ENCODE measurements at places on chromosomes 5 and 9.

DNA sequence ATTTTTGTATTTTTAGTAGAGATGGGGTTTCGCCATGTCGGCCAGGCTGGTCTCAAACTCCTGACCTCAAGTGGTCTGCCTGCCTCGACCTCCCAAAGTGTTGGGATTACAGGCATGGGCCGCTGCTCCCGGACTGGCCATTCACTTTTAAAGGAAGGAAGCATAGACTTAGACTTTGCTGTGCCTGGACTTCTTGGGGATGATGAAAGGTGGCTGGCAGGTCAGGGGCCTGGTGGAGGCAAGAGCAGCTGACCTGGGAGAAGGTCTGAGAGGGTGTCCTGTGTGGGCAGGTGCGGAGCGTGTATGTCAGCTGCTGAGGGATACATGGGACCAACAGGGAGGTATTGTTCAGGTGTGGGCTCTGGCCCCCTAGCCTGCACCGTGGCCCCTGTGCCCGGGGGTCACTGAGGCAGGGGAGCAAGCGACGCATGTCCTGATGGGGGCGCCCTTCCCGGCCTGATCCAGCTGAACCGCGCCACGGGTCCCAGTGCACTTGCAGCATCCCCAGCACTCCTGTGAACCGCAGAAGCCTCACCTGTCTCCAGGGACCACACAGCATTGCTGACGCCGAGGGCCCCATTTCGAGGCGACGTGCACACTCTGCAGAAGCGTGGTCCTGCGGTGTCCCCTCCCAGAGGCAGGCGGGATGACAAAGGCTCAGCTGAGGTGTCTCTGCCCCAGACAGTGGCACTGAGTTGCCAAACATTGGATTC lies 23.1 kb downstream of the NDUFS6 start:
- no peak for DNase-seq

- DNase-seq, result no peak
Measured at GRCh38 chr5:115543365-115544042, 1.1 kb downstream of the FEM1C start.

GRCh38 chr9:20320921-20321320 lies 301.4 kb downstream of the MLLT3 start:
- no peak for DNase-seq

DNA sequence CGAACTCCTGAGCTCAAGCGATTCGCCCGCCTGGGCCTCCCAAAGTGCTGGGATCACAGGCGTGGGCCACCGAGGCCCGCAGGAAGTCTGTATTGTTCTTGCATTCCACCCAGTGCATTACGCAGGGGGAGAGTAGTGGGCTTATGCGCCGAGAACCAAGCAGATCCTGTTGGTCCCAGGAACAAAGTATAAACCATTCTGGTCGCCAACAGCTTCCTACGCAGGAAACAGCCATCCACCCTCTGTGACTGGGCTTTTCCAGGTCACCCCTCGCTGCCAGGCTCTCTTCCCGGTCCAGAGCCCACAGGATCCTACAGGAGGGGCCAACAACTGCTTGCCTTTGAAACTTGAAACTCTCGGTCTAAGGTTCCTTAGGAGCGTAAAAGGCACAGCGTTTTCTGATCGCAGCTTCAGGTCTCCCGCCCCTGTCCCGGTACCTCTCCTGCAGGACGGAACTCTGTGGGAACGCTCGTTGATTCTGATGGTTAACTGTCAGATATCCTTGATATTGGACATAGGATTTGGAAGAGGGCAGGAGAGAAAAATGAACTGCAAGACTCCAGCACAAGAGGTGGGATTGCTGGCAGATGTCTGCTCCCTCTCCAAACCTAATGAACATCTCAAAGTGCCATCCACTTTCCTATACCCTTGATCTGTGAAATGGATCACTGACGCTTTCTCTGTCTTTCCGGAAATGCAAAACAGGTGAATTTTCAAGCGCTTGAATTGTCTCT lies 4.2 kb upstream of the ANXA2R start:
- no peak for DNase-seq

GRCh38 chr5:51384281-51384840 lies 1.1 kb downstream of the ISL1 start:
- DNase-seq, result no peak

DNA sequence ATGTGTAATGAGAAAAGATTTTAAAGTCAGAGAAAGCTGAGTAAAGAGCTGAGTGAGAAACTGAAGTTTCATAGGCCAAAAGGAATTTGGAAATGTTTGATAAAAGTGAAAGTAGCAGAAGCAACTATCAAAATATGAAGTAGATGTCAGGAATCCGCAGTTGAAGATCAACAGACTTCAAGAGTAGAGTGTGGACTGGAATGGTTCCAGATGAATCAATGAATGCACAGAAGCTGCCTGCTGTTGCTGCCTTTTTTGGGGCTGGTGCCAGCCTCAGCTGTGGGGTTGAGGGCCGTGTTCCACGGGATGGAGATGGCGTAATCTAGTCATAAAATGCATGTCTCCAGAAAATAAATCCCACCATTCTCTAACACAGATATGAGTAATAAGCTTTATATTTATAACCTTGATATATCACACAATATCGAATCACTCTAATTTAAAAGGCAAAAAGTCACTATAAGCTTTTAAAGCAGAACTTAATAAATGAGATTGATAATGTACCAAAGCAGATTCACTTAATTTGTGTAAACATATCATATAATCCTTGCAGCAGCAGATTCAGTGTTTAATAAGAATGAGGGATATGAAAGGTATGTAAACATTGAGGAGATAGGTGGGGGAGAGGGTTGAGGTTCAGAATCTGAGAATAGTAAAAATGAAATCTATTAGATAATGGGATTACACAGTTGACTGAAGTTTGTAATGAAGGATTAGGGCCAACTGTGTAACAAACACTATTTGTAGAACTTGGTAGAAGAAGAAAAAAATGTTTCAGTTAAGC lies 652.3 kb upstream of the FTMT start:
- DNase-seq, result peak; percentile 20

DNA sequence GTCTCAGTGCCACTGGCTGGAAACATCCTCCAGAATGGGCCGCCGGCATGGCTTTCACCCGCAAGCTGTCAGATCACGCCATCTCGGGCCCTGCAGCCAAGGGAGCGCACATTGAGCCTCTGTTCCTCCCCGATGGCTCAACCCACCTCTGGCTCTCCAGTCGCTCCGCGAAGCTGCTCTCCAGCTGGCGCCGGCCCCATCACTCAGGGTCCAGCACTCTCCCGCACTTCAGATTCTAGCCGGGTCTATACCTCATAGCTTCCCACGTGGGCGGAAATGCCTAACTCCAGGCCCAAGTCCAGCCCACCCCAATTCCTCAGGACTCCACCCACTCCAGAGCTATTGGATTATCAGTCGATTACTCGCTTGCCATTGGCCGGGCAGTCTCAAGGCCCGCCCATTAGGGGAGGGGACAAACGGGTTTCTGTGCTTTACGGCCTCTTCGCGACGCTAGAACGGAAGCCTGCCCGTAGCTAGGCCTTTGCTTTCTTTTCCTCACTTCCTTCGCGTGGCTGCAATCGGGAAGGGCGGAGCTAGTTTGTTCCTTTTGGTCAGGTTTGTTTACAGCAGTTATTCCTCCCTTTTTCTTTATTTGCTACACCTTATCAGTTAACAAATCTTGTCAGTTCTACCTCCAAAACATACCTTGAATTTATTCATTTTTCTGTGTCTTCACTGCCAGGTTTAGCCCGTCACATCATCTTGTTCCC lies at the start of gene NOL6:
Gene NOL6, minus strand, starts transcription at position 282 of the 710 bp plus-strand sequence. Its CDS starts 82 bp downstream, at position 200.
- peak; percentile 96 for DNase-seq

DNA sequence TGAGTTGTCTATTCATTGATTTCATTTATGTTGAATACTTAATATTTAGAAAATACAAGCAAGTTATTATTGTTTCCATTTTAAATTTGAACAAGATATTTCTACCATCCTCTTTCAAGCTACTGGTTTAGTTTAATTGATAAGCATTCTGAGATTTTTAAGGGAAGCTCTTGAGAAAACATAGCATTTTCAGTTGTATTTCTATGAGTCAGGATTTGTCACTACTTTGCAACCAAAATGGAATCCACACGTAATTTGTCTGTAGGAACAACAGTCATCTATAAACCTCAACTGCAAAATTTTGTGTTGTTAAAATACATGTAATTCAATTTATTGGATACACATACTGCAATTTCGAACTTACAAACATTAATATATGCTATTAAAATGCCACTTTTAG lies 74.0 kb downstream of the PRR16 start:
- DNase-seq, result peak; percentile 77

DNA sequence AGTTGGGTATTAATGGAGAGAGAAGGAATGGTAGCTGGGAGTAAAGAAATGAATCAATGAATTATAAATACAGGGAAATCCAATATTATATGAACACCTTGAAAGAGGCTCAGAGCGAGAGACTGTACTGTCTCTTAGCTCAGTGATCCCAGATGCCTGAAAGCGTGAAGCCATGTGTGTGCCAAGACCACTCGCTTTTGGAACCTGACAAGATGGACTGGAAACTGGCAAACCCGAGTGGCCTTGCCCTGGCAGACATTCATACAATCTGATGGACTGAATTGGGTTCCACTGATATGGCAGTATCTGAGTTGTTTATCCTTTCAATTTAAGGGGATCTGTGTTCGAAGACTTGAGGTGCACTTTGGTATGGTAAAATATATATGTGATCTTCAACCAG lies 170.3 kb downstream of the ERCC6L2 start:
- DNase-seq, result no peak

GRCh38 chr9:107751567-107752210 lies 262.1 kb upstream of the KLF4 start:
- DNase-seq, result no peak

DNA sequence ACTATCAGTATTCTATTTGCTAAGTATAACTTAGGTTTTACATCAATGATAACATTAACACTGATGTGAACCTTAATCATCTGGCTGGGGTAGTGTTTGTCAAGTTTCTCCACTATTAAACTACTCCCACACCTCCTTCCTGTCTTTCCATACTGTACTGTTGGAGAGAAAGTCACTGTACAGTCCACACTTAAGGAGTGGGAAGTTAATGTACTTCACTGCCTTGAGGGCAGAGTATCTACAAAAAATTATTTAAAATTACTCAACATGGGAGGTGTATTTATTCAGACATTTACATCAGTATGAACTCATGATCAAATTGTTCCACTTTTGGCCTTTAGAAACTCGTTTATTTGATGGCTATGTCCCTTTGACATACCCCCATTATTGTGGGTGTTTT lies 11.9 kb downstream of the UHRF2 start:
- no peak for DNase-seq

DNA sequence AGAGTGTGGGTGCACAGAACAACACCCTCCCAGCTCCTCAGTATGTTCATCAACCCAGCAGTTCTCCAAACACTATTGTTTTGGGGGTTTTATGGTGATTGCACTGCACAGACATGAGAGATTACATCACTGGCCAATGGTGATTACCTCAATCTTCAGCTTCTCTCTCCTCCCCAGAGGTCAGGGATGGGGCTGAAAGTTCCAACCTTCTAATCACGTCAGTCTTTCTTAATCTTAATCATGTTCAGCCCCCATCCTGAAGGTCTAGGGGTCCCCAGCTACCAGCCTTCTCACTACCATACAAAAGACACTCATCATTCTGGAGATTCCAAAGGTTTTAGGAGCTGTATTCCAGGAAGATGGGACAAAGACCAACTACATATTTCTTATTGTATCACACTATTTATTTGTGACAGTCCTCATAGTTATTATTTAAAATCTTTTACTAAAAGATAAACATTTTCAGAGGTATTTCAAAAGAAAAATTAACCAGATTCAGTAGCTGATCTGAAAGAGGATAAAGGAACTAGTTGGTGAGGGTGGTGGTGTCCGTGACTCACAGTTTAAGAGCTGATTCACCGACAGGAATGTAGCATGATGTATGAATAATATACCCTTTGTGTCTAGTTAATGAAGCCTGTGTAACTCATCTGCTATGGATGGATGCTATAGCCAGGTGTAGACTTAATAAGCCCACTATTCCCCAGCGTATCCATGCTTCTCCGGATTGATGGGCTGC lies 35.6 kb downstream of the RASEF start:
- peak; percentile 82 for DNase-seq

DNA sequence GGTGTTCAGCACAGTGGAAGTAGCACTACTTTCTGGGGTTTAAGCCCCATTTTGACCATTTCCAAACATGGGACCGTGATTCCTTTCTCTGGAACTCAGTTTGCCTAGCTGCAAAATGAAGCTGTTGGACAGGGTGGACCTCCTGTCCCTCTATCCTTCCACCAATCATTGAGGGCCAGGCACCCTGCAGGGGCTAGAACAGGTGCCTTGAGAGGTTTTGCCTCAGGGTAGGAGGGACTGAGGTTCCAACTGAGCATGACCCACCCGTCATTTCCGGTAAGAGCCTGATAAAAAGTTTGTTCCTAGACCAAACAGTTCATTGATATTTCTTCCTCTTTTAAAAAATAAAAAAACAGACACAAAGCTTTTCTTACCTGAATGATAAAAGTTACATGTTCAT lies 116.5 kb downstream of the MVB12B start:
- no peak for DNase-seq

Measured in HS-5 (cell line).